ENCODE measurements at places on chromosomes 6 and 20. TPM values are rescaled to one million over a fixed set of nuclear protein-coding genes. Genes with fewer than 3 reads are reported as not detected.
A peak's percentile ranks its signal among the peaks of the same experiment; 100 is the strongest.

C20orf96 gene
- 1.8 TPM for total RNA-seq

DNA sequence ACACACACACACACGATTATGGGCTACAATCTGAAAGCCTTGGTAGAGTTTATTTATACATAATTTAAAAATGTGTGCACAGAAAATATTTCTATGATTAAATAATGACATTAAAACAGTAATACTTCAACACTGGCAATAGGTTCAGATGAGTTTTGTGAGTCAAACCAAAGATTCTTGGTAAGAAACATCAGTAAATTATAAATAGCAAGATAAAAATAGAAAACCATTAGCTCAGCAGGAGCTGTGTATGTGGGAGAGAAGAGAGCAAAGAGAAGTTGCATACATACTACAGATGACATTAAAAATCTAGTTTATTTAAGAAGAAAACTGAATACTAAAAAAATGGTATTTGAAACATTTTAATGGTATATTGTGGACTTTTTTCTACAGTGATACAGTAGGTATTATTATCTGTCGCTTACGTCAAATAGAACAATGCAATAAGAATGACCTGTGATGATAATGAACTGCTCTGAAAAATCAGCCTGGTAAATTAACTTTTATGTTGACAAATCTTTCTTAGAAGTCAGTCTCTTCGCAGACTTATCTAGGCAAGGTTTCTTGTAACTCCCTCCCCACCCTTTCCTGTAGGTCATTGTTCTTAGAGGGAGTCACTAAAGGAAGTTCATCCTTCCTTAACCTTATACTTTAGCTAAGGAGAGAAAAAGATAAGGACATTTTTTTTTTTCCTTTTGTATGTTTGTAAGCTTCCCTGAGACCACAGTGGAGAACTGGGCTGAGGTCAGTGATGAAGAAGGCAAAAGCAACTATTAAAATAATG, 149.3 kb downstream of the GJA1 start:
- no peak for DNase-seq
- H3K27ac ChIP-seq, result no peak overlapping the region
- H3K36me3 ChIP-seq, result no peaks in the 10 kb centered on the region
- H3K27me3 ChIP-seq, result no peaks in the 10 kb centered on the region

- H3K4me3 ChIP-seq, result no peak overlapping the region
- no peaks in the 10 kb centered on the region for H3K4me1 ChIP-seq
- no peaks in the 10 kb centered on the region for H3K36me3 ChIP-seq
- H3K27me3 ChIP-seq, result no peaks in the 10 kb centered on the region
These were observed 190.8 kb downstream of the TENT5A start for GRCh38 chr6:81561731-81562130.

GRCh38 chr6:37105148-37106050, 64.6 kb upstream of the PIM1 start:
- no peaks in the 10 kb centered on the region for H3K36me3 ChIP-seq
- peaks cover under 1% of the 10 kb centered on the region for H3K27me3 ChIP-seq

DNA sequence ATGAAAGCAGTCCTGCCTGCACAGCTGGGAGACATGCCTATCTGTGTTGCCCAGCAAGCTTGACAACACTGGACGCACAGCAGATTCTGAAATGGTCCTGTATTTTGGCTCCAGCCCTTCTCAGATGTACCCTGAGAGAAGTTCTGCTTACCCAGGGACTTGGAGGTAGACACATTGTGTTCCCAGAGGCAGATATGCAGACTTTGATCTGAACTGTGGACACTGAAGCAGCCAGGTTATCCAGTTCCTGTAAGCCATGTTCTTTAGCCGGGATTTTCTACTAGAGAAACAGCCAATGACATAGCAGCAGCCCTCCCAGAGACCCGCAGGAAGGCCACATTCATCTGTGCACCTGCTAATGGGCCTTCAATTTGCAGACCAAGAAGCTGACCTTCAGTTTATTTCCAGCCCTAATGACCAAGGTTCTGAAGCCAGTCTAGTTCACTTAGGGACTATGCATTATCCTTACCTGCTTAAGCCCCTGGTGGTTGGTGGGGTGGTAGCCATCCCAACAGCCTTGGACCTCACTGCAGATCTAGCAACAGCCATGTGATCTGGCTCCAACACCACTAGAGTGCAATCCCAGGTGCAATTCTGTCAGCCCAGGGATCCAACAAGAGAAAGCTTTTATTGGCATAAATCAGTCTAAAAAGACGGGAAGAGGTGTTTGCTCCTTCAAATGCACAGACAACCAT, 134.2 kb downstream of the MEI4 start:
- no peaks in the 10 kb centered on the region for H3K4me1 ChIP-seq
- H3K27me3 ChIP-seq, result no peaks in the 10 kb centered on the region
- DNase-seq, result no peak
- H3K36me3 ChIP-seq, result no peaks in the 10 kb centered on the region

DNA sequence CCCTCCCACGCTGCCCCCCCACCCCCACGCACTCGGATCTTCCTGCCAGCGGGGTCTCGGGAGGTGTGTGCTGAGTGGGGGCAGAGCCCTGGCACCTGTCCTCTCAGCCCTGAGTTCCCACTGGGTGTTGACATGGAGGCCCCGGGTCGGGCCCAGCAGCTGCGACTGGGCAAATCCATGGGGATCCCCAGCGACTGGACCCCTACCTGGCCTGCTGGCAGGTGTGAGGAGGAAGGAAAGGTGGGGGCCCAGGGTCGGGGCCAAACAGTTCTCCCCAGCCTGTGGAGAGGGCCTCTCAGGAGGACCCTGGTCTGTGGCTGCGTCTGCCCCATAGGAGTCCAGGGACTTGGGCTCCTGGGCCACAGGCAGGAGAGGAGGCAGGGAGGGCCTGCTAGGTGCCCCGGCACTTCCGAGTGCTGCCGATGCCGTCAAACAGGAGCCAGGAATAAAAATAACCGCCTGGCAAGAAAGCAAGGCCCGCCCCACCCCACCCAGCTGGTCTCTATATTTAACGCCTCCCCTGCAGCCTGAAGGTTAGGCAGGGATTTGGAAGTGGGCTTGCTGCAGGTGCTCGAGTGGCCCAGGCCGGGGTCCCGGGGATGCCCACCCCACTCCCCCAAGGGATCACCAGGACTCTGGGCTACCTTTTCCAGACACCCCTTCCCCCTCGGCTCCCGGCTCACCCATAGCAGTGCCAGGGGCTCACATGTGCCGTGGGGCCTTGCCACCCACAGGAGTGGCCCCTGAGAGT, 1.4 kb upstream of the EEF1A2 start:
- no peaks in the 10 kb centered on the region for H3K36me3 ChIP-seq
- peaks cover 18% of the 10 kb centered on the region for H3K4me1 ChIP-seq
- no peak for DNase-seq

HTR1B gene
- not detected for total RNA-seq

DNA sequence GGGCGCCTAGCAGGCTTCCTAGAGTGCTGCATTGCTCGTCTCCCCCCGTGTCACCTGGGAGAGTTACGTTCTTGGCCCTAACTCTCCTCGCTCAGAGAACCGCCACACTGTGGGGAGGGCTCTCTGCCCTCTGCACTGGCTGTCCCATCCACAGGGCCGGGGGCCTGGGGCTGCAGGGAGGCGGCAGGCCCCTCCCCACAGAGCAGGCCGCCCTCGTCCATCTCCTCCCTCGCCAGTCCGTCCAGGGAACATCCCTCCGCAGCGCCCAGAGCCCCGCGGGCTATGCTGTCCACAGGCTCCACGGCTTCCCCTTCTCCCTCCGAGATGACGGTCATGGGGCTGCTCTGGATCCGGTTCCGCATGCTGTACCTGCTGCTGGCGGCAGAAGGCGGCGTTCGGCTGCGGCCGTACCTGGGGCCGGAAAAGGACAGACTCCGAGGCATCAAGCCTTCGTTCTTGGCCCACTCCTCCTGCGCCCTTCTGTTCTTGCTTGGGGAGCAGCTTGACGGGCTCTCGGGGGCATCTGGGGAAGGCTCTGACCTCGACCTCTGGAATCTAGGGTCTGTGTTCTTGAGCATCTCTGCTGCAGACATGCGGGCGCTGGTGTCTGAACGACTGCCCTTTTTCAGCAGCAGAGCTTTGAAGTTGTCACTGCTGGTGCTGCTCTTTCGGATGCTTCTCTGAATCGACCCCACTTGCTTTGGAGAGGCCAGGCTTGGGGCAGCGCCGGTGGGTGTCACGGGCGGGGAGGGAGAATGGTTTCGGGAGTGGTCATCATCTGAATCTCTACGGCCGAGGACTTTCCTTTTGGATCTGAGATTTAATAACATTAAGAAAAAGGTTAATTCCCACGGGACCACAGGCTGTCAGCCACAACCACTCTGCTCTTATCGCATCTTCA, 20.2 kb downstream of the HEBP2 start:
- H3K27ac ChIP-seq, result no peak overlapping the region
- H3K27me3 ChIP-seq, result no peaks in the 10 kb centered on the region
- no peak overlapping the region for H3K4me3 ChIP-seq

DNA sequence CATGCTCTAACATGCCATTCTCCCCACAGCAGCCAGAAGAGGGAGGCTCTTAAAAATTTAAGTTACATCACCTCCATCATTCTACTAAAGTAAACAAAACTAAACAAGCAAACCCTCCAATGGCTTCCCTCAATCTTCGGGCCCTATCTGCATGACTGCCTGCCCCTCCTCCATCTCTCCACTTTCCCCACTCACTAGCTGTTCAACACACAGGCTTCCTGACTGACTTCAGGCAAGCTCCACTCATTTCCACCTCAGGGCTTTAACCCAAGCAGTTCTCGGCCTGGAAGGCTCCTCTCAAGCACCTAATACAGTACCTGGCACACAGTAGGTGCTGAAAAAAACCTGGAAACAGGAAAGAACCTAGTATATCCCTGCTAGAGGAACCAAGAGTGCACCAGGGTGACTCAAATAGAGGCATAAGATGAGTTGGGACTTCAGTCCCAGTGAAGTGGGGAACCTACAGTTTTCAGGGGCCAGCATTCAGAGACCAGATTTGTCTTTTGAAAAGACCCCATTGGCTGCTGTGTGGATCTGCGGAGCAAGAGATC, 2.8 kb downstream of the AHCY start:
- no peak overlapping the region for H3K4me3 ChIP-seq
- H3K4me1 ChIP-seq, result peaks cover 11% of the 10 kb centered on the region
- H3K36me3 ChIP-seq, result no peaks in the 10 kb centered on the region
- no peak for DNase-seq

DNA sequence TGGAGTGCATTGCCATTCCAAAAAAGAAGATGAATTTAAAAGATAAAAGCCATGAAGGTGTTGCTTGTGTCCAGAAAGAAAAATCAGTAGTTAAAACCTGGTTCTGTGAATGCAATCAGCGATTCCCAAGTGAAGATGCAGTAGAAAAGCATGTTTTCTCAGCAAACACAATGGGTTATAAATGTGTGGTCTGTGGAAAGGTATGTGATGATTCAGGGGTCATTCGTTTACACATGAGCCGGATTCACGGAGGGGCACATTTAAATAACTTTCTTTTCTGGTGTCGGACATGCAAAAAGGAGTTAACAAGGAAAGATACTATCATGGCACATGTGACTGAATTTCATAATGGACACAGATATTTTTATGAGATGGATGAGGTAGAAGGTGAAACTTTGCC, 24.7 kb upstream of the BAG2 start:
- peaks cover 10% of the 10 kb centered on the region for H3K4me1 ChIP-seq
- no peak for DNase-seq
- peaks cover 4% of the 10 kb centered on the region for H3K36me3 ChIP-seq
- H3K27ac ChIP-seq, result no peak overlapping the region
- H3K4me3 ChIP-seq, result no peak overlapping the region

DNA sequence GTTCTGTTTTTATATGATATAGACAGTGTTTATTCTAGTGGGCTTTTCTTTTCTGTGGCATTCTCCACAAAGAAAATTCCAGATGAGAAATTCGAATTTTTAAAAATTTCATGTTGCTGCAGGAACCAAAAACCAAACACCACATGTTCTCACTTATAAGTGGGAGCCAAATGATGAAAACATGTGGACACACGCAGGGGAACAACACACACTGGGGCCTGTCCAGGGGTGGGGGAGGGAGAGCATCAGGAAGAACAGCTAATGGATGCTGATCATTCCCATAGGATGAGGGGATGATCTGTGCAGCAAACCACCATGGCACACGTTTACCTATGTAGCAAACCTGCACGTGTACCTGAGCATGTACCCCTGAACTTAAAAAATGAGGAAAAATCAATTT, 499.0 kb upstream of the SLC35B3 start:
- H3K4me1 ChIP-seq, result no peaks in the 10 kb centered on the region
- H3K27me3 ChIP-seq, result no peaks in the 10 kb centered on the region
- H3K27ac ChIP-seq, result no peak overlapping the region
- no peak overlapping the region for H3K4me3 ChIP-seq

DNA sequence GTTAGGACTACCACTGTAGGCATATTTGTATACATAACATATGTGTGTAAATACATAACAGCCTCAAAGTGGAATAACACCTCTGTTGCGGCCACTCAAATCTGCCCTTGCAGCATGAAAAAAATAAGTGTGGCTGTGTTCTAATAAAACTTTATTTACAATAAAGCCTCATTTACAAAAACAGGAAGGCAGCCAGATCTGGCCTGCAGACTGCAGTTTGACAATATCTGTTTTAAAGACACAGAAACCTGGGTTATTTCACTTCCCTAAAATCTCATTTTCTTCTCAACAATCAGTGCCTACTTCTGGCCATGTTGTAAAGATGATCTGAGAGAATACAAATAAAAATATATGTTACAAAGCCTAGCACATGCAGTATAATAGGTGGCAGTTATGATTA, 53.9 kb upstream of the SCML4 start:
- H3K4me1 ChIP-seq, result no peaks in the 10 kb centered on the region
- no peak overlapping the region for H3K4me3 ChIP-seq
- peaks cover 20% of the 10 kb centered on the region for H3K36me3 ChIP-seq
- no peaks in the 10 kb centered on the region for H3K27me3 ChIP-seq

DNA sequence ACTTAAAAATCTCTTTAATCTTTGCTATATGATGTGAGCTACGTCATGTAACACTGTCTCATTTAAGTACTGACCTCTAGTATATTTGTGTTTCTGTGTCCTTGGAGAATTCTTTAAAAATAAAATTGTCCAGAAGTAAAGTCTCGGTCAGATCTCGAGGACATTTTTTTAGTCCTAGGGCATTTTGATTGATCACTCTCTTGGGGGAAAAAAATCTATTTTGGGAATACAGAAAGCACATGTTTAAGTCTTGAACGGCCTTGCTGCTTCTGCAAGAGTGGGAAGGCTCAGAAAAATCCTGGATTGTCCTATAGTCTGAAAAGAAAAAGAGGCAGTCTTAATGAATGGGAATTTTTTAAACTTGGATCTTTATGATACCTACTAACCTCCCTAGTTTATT, 234.3 kb downstream of the UTRN start:
- H3K36me3 ChIP-seq, result peaks cover 38% of the 10 kb centered on the region
- H3K4me3 ChIP-seq, result no peak overlapping the region
- H3K27ac ChIP-seq, result no peak overlapping the region
- DNase-seq, result no peak
- no peaks in the 10 kb centered on the region for H3K27me3 ChIP-seq

DNA sequence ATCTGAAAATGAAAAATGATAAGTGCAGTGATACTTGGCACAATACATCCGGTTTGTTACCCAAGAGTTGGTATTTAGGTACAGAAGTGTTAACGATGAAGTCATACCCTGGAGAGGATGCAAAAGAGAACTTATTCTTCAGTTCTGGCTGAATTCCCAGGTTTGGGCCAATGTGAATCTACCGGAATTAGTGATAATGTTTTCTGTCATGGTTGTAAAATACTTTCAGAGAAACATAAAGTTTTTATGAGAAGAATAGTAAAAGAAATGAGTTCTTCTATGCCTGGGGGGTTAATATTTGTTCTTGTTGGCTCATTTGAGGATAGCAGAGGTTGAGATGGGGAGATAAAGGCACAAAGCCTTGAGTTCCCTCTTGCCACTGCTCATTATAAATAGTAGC, 509.9 kb upstream of the POU3F2 start:
- no peaks in the 10 kb centered on the region for H3K27me3 ChIP-seq
- no peaks in the 10 kb centered on the region for H3K36me3 ChIP-seq
- H3K4me3 ChIP-seq, result no peak overlapping the region
- no peak overlapping the region for H3K27ac ChIP-seq
- DNase-seq, result no peak

- H3K36me3 ChIP-seq, result no peaks in the 10 kb centered on the region
- H3K4me3 ChIP-seq, result peak within 1 kb of the TSS; percentile 51
- H3K4me1 ChIP-seq, result peaks cover 12% of the 10 kb centered on the region
- H3K27ac ChIP-seq, result peak within 1 kb of the TSS; percentile 40
- peak; percentile 73 for DNase-seq
These were observed at the start of gene MYB for GRCh38 chr6:135180542-135181332. Gene MYB, plus strand, starts transcription at chr6:135181308. Its CDS starts 206 bp downstream, at chr6:135181514.
